Tongue (tissue), 3 donors: ENCODE measurements at places on chromosomes 12 and 14. TPM values are rescaled to one million over a fixed set of nuclear protein-coding genes. Genes with fewer than 3 reads are reported as not detected.

DNA sequence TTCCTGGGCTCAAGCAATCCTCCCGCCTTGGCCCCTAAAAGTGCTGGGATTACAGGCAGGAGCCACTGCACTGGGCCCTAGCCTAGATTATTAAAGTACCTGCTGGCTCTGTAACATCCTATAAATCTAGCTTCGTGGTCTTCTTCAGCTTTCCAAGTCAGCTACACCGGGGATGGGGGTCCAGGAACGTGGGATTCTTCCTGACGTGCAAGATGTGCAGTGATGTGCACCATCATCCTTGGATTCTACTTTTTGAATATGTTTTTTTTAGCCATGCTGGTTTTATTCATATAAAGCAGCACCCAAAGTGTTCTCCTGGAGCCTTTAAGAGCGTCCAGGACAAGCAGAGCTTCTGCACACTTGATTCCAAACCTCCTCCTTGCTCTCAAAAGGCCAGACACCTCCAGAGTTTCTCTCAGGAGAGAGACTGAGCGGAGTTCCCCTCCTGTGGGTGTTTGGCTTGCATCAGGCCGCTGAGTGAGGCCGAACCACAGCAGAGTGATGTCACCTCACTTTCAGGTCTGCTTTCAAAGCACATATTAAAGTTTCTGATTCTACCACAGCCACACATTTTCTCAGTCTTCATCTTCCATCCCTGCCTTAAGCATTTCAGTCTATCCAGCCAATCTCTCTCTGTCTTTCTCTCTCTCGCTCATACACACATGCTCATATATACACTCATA lies 33.4 kb downstream of the VCPKMT start:
- DNase-seq = peak; percentile 30

- no peak for DNase-seq
Observed at GRCh38 chr12:72144553-72144952, 127.6 kb upstream of the TRHDE start.

DNA sequence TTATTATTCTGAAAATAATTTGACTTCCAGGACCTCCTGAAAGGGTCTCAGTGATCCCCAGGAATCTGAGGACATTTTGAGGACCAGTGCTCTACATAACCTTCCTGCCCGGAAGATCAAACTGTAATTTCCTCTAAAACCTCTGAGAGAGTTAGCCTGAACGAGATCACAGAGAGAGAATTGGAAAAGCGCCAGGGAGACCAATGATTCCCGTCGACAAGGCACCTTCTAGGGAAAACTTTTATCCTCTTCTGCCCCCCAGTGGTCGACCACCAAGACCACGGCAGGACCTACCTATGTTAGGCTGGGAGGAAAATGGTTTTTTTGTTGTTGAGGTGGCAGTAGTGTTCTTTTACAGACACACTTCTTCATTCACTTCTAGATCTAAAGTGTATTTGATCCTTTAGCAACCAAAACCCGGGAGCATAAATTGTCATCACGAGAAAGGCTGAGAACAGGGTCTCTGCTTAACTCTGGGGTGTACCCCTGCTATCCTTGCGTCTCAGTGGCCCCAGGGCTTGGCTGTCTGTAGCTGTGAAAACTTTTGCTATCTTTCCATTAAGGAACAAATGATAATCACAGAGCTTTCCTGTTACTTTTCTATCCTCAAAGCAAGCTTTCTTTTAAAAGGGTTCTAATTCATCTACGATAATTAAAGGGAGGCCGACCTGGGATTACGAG lies 62.9 kb upstream of the NID2 start:
- peak; percentile 96 for DNase-seq

GRCh38 chr14:102320033-102320660 lies 601 bp downstream of the ZNF839 start:
- peak; percentile 66 for DNase-seq

- no peak for DNase-seq
Observed at GRCh38 chr14:34766060-34766459, 51.7 kb upstream of the CFL2 start.

DNA sequence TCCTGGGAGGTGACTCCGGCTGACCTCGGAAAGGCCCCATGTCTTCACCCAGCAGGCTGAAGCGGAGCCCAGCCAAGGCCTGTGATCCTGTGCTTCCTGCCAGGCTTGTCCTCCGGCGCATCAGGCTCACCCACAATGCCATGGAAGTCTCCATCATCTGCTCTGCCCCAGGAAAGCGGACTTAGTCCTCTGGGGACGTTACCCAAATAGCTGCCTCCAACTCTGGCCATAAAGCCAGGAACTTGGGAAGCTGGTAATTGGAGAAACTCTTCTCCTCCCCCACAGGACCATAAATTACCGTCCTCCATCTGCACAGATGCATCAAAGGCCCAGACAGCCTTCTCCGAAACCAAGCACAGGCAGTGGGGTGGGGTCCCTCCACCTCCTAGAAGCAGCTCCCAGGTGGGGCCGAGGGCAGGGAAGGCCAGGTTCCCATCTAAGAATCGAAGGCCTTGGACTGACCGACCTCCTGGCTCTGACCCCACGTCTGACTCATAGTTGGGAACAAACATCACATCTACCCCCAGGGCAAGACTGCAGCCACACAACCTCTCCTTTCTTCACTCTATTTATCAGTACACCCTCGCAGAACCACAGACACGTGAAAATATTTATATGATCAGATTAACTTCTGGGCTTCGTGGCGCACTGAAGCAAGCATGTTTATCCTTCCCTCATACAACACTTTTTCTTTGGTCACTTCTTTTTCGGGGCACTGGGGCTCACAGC lies 56.4 kb downstream of the PITPNM2 start:
- DNase-seq = no peak

DNA sequence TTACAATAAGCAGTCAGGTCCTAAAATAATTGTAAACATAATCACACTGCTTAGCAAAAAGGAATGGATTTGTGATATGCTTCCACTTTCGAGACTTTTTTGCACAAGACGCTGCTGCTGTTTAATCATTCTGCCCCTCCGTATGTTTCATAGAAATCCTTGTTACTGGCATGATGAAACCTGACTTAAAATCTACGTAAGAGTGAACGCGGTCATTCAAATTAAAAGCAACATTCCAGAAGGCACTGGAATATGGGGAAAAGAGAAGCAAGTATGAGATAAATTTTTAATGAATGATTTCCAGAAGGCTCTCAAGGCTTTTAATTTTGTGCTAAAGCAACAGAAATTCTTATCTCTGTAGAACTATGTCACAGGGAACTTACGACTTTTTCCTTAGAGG lies 1.1 kb downstream of the CNIH1 start:
- peak; percentile 9 for DNase-seq

DNA sequence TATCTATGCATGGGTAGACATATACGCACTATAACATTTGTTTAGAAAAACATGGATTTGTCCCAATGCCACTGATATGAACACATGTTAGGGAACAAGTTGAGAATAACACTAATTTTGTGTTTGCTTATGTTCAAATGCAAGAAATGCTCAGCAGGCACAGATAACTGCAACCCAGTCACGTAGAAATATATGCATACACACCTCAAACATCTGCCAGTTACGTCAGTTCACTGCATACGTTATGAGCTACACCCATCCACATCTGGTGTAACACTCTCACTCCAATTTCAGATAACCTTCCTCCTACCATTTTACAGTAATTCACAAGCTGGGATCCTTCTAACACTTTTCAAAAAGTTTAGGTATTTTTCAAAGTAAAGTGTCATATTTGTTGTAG lies 10.7 kb downstream of the PAWR start:
- DNase-seq = no peak

DNA sequence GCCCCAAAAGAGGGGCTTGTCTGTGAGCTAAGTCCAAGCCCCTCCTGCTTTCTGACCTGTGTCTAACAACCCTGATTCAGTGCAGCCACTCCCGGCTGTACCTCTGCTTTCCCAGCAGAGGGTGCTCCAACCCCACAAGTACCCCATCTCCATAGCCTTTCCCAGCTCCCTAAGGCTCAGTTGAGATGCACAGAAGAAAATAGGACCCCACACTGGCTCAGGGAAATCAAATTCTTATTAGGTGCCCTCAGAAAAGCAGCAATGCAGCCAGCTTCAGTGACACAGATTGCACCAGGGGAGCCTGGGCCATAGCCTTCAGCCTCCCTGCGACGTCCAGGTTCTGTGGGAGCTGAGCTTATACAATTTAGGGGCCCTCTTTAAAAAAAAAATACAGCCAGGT lies 49.9 kb downstream of the LRRC74A start:
- peak; percentile 89 for DNase-seq

DNA sequence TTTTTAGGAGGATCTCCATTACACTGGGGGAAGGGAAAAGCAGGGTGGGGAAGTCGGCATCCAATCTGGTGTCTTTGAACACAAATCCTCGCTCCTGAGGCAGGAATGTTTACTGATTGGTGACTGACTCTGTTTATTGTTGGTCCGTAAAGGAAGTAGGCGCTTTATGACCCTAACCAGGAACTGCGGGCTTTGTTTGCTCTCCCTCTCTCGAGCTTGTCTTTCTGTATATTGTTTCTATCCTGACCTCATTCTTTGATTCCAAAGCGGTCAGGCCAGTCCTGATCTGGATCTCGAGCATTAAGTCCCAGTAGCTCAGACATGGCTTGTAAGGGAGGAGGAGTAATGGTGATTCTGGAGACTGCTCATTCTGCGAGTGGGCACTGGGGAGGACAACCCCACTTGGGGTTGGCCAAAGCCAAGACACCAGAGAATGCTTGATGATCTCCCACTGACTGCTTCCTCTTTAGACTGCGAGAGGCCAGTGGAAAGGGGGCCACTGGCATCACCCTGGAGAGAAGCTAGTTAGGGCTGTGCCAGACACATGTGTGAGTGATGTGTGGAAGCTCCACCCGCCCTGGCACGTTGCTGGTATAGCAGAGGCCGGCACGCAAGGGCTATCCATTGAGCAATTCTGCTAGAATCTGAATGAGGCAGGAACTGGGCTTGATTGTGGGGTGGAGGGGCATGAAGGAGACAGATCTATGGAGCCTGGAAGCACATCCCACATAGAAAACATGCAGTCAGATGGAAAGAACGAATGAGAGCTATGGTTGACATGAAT lies 194.6 kb downstream of the PAX9 start:
- no peak for DNase-seq

GRCh38 chr12:3631759-3632158 lies 121.2 kb downstream of the CRACR2A start:
- no peak for DNase-seq

GRCh38 chr12:70365648-70366518 lies at the start of gene KCNMB4:
KCNMB4 (plus strand) TSS chr12:70366290; CDS start chr12:70366735, 445 bp downstream.
- DNase-seq = peak; percentile 89

DNA sequence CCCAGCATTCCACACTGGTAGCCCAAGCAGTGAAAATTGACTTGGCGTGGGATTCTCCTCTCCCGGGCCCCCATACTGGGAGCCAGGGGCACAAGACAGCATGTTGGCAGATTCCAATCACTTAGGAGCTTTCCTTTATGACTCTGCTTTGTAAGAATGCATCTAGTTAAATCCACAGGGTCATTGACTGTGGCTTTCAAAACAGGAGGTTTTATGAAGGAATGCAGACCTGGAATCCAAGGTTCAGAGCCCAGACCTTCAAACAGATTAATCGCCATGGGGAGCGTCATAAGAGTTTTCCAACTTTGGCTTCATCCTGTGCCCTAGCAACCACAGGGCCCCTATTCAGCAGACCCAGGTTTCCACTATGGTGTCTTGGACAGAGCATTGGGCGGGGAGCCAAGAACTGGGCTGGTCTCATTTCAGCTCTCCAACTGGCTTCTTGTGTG lies 76.4 kb upstream of the RMST start:
- peak; percentile 26 for DNase-seq

GRCh38 chr12:25115677-25116076 lies 79.3 kb downstream of the DNAI7 start:
- DNase-seq = no peak

The TSPAN19 gene
- total RNA-seq = not detected

The CDKN1B gene
- total RNA-seq = 94.8 TPM

The DAO gene
- total RNA-seq = not detected

The OR6C74 gene
- not detected for total RNA-seq
